ENCODE measurements at places on chromosomes 7 and 10. TPM values are rescaled to one million over a fixed set of nuclear protein-coding genes. Genes with fewer than 3 reads are reported as not detected.

Gene EN2
- 0.98 TPM for total RNA-seq

Gene TMEM225B
- 1.2 TPM for total RNA-seq

Gene GNAI1
- 50.6 TPM for total RNA-seq

Gene ANXA8
- total RNA-seq: 135 TPM

Gene TUBB8
- not detected for total RNA-seq

Gene GTF2IRD2
- total RNA-seq: 14.0 TPM

Gene GPR26
- total RNA-seq: not detected

DNA sequence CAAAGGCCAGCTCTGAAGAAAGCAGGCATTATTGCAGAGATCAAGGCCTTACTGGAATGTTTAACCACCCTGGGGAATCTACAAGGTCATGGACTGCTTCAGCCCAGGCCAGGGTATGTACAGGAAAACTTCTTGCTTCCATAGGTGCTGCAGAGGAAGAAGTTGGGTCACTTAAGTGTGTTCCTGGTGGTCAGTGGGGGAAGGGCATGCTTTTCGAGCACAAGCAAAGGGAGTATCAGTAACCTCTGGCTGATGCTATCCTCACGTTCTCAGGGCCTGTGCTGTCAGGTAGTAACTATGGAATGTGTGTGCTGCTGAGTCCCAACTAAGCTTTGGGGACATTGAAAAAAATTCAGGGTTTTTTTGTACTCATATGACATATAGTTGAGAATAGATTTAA lies 234.0 kb upstream of the SP4 start:
- no peak for DNase-seq

DNA sequence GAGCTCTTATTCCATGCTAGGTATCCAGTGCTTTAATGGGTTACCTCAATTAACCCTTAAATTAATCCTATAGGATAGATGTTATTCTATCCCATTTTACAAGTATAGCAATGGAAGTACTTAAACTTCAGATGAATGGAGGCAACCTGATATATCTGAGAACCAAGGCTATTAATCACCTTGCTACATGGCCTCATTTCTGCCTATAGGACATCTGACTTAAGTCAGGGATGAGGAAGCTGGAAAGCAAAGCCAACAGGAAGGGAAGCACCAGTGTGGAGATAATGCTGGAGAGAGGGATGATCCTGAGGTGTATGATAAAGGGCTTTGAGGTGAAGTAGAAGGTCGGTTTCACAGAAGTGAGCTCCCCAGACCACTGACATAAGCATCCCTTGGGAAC lies 132.3 kb downstream of the CHN2 start:
- DNase-seq: no peak

GRCh38 chr10:133275684-133276092 lies 980 bp downstream of the ADAM8 start:
- DNase-seq: no peak

DNA sequence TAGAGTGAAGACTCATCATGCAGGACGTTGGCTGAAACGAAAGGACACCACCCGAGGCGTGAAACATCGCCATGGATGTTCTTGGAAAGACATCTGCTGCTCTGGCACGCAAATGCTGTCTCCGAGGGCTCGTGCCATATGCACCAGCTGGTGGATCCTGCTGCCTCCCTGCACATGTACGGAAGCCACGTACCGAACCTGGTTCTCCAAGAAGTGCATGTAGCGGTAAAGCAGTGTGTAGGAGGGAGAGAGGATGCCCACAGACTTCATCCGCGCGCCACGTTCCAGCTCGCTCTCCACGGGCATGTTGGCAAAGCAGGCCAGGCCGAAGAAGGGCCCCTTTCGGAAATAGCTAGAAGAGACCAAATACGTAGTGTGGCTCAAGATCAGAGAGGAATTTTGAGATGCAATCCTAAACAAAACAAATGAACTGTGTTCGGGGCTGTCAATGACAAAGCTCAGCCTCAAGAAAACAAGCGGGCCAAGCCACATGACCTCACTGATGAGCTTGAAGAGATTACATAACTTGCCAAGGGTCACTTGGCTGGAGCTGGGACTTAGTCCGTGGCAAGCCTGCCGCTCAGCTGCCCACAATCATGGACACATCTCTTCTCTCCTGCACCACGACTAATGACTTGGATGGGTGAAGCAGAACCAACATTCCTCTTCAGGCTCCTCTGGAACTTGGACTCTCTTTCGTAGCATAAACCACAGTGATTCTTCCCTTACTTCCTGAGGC lies 16.5 kb downstream of the DENND11 start:
- DNase-seq: no peak

DNA sequence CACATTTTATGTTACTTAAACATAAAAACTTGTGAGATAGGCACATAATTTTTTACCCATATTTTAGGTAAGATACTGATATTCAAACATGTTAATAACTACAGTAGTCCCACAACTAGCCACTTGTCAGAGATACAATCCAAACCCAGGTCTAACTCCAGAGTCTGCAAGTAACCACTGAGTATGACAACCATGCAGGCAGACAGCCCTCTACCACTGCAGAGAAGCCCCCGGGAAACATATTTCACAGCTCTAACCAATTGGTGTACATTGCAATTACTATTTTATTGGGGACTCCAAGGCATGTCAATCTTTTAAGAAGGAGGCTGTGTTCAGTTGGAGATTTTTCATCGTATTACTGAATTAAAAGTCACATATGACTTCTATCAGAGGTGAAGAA lies 107.2 kb upstream of the FAM133B start:
- DNase-seq: no peak

DNA sequence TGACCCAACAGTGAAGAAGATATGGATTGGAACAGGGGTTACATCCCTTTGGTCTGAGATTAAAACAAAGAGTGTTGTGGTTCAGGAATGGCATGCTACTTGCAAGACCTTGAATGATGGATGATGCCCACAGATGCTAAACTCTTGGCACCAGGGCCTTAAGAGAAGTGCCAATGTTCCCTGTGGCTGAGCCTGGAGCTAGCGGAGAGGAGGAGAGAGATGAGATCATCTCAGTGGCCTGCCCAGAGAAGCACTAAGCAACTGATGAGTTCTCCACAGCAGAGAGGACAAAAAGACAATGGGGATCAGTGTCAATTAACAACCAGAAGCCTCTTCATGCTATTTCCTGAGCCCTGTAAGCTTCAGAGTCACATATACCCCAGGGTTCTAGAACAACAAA lies 97.8 kb downstream of the ELAPOR2 start:
- no peak for DNase-seq

DNA sequence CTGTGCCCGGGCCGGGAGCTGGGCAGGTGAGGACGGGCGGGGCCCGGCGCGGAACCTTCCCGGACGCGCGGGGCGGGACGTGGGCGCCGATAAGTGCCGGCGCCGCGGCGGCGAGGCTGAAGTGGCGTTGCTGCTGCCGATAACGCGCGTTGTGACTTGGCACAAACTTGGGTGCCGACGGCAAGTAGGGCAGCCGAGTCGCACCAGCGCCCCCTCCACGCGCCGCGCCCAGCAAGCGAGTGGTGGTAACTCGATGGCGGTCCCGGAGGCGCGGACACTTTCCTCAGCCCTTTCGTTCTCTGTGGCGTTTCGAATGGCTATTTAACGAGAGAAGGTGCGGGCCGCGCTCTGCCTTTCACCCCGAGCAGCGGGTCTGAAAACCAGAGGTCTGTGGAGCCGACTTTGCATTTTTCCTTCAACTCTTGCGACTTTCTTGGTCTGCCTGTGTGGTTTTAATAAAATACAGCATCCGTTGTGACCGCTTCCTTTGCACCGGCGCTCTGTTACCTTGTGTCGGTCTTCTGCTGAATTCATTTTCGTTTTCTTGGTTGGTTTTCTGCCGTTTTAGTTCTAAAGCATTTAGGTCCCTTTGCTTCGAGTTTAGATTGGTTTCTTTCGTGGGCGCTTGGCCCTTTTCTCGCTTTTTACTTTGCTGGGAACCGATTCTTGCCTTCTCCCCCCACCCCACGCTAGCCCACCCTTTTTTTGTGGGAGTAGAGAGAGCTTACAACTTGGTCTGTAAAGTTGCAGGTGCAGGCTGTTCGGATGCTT lies 701 bp downstream of the STK17A start:
- no peak for DNase-seq

GRCh38 chr10:29068302-29068701 lies 220.6 kb upstream of the LYZL1 start:
- DNase-seq: no peak

DNA sequence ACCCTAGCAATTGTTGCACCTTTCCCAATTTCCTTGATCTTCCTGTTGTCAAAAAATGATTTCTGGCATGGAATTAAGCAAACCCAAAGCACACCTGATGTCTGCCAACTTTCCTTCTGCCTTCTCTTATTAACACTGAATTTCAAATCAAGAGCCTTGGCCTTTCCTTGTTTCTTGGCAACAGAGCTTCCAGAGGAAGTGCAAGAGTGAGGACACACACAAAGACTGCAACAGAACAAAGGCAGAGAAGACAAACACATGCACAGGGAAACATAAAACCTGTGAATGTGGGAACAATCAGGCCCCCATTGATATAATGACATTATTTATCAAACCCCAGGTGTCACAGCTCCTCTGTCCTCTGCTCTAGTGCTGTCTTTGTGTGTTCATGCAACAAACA lies 73.0 kb upstream of the IL6 start:
- no peak for DNase-seq

GRCh38 chr10:84966708-84967441 lies 638.5 kb downstream of the CCSER2 start:
- no peak for DNase-seq

DNA sequence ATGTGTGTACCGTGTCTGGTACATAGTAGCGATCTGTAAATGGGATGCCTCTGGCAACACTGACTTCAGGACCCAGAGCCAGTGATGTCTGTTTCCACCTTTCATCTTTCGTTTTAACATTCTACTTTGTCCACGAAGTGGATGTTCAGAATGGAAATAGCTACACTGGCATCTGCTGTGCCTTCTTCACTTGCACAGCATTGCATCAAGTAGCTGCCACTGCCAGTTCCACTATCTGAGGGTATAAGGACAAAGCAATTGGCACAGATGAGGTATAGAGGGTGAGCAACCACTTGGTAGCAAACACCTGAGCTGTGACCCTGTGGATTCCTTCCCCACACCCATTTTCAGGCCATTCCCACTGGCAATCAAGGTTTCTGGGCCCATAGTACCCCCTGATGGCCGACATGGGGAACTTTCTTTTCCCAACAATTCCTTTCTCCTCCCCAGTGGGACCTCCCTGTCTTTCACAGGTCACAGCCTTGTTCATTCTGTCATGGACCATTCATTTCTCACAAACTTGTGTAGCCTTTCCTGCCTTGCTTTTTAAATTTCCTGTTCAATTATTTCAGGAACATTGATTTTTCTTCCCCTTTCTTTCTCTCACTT lies 4.0 kb downstream of the ITGA8 start:
- DNase-seq: no peak

DNA sequence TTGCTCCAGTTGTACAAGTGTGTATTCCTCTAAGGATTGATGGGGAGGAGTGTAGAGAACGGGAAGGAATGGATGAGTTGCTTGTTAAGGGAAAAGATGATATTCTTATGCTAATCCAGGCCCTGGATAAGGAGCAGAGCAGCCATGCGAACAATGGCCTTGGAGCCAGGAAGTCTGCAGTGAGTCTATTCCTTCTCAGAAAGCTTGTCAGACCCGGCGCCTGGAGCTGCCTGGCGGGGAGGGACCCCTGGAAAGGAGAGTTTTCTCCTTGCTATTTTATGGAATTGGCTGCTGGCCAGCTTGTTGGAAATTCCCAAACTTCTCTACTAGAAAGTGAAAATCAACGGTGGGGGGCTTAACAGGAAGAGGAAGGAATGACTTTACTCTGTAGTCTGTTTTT lies 89.1 kb downstream of the MMRN2 start:
- no peak for DNase-seq

DNA sequence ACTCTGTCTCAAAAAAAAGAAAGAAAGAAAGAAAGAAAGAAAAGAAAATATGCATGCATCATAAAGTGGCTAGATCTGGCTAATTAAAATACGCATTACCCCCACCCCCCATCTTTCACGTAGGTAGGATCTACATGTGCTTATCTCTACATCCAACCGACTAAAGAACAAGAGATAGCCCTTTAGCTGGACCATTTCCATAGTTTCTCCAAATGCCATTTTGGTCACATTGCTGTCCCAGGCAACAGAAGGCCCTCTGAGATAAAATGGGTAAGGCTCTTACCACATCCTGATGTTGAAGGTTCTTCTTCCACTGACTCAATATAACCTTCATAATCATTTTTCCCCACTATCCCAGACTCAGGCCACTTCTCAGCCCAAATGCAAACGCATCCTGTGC lies 31.5 kb downstream of the PIK3AP1 start:
- no peak for DNase-seq

DNA sequence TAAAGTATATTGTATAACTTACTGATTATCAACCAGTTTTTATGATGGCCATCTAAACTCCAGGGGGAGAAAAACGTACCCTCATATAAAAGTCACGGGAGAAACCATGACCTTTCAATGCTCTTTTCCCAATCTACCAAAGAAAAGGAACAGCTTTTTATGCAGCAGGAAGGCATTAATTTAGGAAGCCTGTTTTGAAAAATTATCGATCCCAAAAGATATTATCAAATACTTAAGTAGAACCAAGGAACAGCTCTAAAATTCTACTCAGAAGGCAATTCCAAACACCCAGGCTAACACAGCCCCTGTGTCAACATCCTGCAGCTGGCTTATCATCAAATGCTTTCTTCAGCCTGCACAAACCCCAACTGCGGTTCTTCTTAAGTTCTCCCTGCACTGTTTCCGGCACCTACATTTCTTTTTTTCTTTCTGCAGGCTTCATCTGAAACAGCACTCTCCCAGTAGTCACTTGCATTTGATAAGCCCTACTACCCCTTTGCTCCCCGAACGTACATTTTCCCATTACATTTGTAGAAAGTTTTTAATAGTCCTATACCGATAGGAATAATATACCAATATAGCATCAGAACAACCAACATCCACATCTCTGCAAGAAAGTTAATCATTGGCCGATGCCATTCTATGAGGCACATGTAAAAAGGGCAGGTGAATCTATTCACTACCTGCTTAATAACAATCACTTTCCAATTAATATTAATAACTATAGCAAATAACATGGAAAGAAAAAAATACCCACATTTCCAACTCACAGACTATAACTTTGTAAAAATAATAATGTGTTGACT lies 47.9 kb downstream of the PIP4K2A start:
- DNase-seq: no peak

DNA sequence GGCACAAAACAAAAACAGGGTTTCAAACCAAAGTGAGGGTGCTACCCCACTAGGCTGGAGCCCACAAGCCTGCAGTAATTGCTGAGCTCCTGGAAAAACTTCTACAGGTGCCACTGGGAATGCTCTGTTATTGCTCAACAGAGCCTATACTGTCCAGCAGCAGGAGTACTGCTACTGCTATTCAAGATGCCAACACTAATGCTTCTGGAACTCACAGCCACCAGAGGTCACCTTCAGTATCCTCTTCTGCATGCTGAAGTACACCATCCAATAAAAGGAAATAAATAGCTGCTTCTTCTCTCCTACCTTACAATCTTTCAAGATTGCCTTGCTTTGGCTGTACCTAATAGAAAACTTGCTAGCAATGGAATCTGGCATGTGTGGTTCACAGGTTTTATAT lies 222.0 kb downstream of the LRRN3 start:
- DNase-seq: no peak

All from vagina (tissue), 2 donors.